Motor neuron (in vitro differentiated cells): ENCODE measurements at places on chromosomes 16 and 17. TPM values are rescaled to one million over a fixed set of nuclear protein-coding genes. Genes with fewer than 3 reads are reported as not detected.

The SOX8 gene
- total RNA-seq, result 14.1 and 16.3 TPM in 2 replicates

The SMIM22 gene
- total RNA-seq, result 1.2 and 2.1 TPM in 2 replicates

The HNF1B gene
- total RNA-seq, result 0.66 and 0.87 TPM in 2 replicates

The C16orf86 gene
- 2.2 and 2.9 TPM in 2 replicates for total RNA-seq

The CCL3 gene
- total RNA-seq, result 0.24 TPM in 1 of 2 replicates, not detected in the other

The RBFOX1 gene
- 57.7 and 60.7 TPM in 2 replicates for total RNA-seq

The HAS3 gene
- total RNA-seq, result 1.0 and 1.2 TPM in 2 replicates

The SBK1 gene
- 14.5 and 15.5 TPM in 2 replicates for total RNA-seq
